NCI-H1092 treated with DMSO at 0.1 percent for 48 hours (cell line): ENCODE measurements at places on chromosomes 1 and 21.

- no peak for DNase-seq
Observed at GRCh38 chr1:166489356-166489669, 322.5 kb upstream of the FAM78B start.

- DNase-seq: no peak
Observed at GRCh38 chr1:167492481-167492910, 25.8 kb downstream of the CD247 start.

DNA sequence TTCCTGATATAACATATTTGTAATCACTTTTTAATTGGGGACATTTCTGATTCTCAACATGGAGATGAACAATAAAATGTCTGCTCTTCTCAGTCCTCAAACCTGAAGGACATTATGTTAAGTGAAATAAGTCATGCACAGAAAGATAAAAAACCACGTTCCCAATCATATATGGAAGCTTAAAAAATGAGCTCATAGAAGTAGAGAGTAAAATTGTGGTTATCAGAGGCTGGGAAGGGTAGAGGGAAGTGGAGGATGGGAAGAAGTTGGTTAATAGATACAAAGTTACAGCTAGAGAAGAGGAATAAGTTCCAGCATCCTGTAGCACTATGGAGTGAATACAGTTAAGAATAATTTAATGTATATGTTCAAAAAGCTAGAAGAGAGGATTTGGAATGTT is 1.5 kb upstream of the CD48 start:
- no peak for DNase-seq

GRCh38 chr1:154837034-154837671 is 32.9 kb downstream of the KCNN3 start:
- no peak for DNase-seq

DNA sequence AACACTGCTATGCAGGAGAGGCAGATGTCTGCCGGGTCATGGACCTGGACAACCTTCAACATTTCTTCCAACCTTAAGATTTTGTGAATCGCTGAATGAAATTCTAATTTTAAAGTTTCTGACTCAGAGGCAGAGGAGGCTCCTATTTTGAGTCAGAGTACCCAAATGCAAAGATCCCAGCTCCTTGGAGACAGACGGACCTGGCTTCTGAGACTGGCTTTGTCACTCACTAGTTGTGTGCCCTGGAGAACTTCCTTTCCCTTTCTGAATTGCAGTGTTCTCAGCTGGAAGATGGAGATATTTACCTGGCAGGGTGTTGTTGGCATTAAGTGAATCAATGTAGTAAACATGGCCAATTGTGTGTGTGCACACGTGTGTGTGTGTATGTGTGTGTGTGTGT is 51.9 kb downstream of the IER5 start:
- no peak for DNase-seq

- peak; percentile 76 for DNase-seq
Observed at GRCh38 chr1:173451981-173452380, 25.2 kb upstream of the PRDX6 start.

DNA sequence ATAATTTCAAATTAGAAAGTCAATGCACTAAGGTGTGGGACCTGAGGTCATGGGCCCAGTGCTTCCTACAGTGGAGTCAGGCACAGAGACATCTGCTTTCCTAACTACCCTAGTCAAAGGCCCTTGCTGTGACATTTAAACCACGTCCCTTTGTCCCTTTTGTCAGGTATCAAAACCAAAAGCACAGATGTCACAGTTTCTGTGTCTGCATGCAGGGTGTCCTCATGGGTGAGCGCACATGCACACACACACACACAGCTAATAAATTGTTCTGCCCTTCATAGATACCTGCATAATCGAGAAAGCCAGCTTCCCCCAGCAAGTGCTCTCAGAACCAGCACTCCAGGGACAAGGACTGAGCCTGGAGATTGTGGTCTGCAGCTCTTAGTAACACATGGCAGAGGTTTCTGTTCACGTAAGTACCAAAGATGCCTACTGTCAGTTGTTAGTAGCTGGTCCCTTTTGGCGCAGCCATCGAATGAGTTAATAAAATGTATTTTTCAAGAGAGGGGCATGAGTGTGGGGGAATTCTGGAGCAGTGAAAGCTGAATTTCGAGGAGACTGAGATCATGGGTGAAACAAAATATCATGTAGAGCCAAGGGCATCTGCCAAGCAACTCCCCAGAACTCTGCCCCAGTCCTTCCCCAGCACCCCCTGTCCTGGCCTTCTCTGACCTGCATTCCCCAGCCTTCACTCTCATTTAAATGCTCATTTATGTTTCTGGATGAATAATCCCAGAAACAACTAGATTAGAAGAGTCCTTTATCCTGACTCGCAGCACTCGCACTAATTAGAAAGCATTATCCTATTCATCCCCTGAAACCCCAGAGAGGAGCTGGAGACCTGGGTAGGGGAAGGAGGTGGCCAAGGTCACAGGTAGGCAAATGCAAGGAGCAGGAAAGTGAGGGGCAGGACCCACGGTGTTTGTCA is 25.5 kb downstream of the TNR start:
- no peak for DNase-seq

GRCh38 chr21:25867061-25867460 is 132.3 kb downstream of the GABPA start:
- DNase-seq: no peak

GRCh38 chr1:170114906-170115305 is 30.9 kb upstream of the NTMT2 start:
- DNase-seq: no peak

DNA sequence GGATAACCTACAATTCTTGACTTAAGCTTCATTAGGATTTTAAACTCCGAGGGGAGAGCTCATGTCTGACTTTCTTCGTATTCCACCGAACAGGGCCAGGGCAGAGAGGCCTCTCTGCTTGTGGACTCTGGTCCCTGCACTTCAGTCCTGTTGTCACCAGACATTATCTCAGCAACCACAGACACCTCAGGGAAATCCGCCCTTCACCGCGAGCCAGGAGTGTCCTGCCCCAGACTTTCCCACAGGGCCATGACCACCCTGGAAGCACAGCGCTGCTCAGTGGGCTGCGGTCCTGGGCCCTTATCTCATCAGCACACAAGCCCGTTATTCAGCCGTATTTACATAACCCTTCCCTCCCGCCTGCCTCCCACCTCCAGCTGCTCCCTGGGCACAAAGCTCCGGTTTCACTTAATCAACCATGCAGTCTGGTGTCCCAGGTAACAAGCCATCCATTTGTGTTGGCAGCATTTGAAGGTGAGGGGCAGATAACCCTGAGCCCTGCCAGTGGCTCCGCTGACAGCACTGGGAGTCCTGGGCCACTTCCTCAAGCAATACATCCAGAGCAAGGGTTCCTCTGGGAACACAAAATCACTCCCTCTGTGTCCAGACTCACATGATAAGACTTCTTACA is 122.8 kb upstream of the RAB4A start:
- DNase-seq: peak; percentile 94

- no peak for DNase-seq
Observed at GRCh38 chr1:58575551-58576324, 1.3 kb downstream of the TACSTD2 start.

DNA sequence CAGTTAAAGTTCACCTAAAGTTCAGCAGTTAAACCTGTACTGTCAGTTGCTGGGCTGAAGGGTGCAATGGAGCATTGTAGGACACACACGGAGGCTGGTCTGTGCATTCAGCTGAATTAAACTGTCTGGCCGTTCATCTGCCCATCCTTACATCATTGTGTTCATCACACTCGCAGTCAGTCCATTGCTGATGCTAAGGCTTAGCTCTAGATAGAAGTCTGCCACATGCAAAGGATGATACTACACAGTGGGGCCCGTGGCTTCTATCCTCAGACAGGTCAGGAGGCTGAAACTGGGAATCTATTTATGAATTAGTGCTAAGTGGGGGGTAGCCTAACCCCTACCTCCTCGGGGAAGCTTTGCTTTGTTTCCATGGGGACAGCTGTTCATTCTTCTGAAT is 60.4 kb downstream of the CNIH3 start:
- no peak for DNase-seq

- DNase-seq: no peak
Observed at GRCh38 chr1:12760256-12760795, 13.2 kb upstream of the PRAMEF12 start.

GRCh38 chr1:33512226-33513011 is 40.0 kb downstream of the ZSCAN20 start:
- no peak for DNase-seq

GRCh38 chr1:211148366-211148765 is 14.4 kb upstream of the KCNH1 start:
- DNase-seq: peak; percentile 55

- DNase-seq: no peak
Observed at GRCh38 chr1:42013881-42014470, 95.3 kb upstream of the HIVEP3 start.

GRCh38 chr1:29704430-29704829 is 468.1 kb downstream of the PTPRU start:
- no peak for DNase-seq

DNA sequence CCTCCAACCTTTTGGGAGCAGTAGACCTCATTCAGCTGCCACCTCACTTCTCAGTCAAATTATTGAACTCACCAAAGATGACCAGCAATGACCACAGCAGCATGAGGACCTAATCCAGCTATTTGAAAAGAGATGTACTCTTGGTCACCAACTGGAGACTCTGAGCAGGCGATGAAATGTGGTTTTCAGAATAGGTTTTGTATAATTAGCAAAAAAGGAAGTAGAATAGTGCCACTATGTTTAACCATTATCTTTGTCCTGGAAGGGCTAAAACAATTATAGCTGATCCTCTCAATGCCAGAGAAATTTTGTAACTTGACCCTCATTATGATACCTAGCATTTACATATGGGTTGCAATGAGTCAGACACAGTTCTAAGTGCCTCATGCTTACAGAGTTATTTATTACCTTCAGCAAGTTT is at the start of gene FCRL2:
Gene FCRL2, minus strand, starts transcription at position 162 of the 421 bp plus-strand sequence. Its CDS starts 59 bp downstream, at position 103.
- no peak for DNase-seq

- peak; percentile 29 for DNase-seq
Observed at GRCh38 chr21:43193651-43194302, 25.0 kb downstream of the CRYAA start.

- DNase-seq: no peak
Observed at GRCh38 chr1:14479865-14480264, 118.6 kb upstream of the KAZN start.

DNA sequence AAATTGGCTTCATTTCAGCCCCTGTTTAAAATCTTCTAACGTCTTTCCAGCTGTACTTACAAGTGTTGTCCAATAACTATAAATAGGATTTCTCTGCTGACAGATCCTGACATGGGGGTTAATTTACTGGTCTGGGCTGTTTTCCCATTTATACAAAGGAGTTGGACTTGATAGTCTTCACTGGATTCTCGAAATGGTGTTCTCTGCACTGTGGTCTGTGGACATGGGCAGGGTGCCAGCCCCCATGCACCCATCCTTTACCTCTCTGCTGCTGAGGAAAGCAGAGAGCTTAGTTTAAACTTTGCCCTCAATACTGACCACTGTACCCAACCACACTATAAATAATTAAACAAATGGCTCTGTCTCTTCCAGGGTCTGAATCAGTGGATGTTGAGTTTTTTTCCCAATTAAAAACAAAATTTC is 5.2 kb downstream of the DIO1 start:
- DNase-seq: peak; percentile 37

DNA sequence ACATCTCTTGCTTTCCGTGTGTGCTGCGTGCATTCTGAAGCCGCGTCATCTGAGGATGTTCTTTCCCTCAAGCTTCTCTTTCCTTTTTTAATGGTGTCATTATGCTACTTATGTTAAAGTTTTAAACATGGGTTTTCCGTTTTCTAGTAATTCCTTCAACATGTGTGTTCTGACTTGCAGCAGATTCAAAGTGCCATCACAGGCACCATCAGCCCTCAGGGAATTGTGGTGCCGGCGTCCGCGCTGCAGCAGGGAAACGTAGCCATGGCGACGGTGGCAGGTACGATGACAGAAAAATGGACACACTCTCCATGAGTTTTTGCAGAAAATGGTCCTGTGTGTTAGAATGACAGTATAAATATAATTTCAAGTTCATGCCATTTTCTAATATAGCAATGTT is 42.4 kb downstream of the PKNOX1 start:
- DNase-seq: no peak

- DNase-seq: no peak
Observed at GRCh38 chr1:34359411-34359810, 182.7 kb downstream of the C1orf94 start.

DNA sequence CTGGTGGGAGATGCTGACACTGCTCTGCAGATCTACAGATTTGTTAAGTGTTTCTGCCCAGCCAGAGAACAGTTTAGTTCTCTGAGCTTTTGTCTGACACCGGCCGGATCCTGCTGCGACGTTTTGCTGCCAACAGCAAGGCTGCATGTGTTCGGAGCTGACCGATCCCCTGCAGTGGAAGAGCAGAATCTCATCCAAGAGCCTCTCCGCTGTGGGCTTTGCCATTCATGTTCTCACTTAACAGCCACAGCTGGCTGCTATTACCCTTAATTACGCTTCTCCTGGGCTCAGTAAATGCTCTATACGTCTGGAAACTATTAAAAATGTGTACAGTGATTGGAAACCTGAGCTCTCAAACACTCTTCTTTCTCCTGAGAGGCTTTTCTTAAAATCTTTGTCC is 105.3 kb downstream of the BCAR3 start:
- peak; percentile 83 for DNase-seq

- no peak for DNase-seq
Observed at GRCh38 chr1:171038284-171038683, 52.4 kb upstream of the FMO3 start.

DNA sequence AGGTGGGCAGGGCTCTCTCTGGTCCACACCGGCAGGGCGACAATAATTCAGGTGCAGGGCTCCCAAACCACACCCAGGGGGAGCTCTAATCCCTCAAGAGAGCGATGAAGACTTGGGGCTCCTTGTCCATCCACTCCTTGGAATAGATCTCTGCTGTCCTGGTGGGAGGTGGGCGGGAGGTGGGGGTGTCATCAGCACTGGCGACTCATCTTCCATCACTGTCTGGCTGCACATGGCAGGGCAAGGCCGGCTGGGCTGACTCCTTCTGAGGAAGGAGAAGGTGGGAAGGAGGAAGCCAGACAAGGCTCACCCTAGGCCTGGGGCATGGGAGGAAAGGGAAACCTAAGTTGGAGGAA is 29.3 kb downstream of the TNNT2 start:
- DNase-seq: peak; percentile 22

DNA sequence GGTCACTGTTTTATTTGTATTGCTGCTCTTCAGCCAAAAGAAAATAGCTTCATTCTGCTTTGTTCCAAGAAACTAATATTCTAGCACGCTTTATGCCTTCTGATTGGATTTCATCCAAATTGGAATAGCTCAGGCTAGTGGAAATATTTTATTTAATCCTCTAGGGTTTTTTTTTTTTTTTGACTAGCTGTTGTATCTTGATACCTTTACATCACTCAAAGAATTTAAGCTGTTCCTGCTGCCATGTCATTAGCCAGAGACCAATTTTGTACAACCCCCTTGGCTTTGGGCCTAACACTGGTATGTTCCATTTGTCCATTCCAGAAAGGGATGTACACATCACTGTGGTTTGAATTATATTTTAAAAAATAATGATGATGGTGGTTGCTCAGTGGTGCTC is 103.0 kb downstream of the DISC1 start:
- no peak for DNase-seq

DNA sequence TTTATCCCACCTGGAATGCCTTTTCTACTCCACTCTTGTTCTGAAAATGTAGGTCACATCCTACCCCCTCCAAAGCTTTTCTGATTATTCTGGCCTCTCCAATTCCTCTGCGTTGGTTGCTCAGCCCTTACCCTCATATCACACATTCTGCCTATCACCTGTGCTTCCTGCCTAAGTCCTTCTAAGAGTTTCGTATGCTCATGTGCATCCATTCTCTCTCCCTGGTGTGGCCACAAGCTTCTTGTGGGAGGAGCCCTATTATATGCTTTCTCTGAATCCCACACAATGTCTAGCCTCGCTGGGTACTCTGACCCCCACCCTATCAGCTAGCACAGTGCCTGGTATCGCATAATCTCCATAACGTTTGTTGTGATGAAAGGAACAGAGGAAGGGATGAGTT is 54.2 kb downstream of the CD58 start:
- no peak for DNase-seq

GRCh38 chr1:35557118-35557610 is at the start of gene KIAA0319L:
Gene KIAA0319L, minus strand, starts transcription at chr1:35557403. Its CDS starts 2,912 bp downstream, at chr1:35554491.
- peak; percentile 95 for DNase-seq
